Endothelial cell (in vitro differentiated cells): ENCODE measurements at places on chromosomes 3 and 15.

GRCh38 chr3:135012101-135012500 is 217.0 kb downstream of the EPHB1 start:
- H3K4me3 ChIP-seq: no peak overlapping the region
- no peaks in the 10 kb centered on the region for H3K36me3 ChIP-seq
- H3K27ac ChIP-seq: no peak overlapping the region
- no peaks in the 10 kb centered on the region for H3K27me3 ChIP-seq
- no peaks in the 10 kb centered on the region for H3K4me1 ChIP-seq
- no peak for DNase-seq

GRCh38 chr15:77021803-77022381 is 27.0 kb downstream of the PSTPIP1 start:
- DNase-seq: no peak
- no peaks in the 10 kb centered on the region for H3K36me3 ChIP-seq
- no peak overlapping the region for H3K4me3 ChIP-seq

GRCh38 chr15:42911058-42911592 is 9.5 kb downstream of the TTBK2 start:
- H3K27me3 ChIP-seq: peaks cover 1% of the 10 kb centered on the region
- H3K4me1 ChIP-seq: no peaks in the 10 kb centered on the region
- H3K4me3 ChIP-seq: no peak overlapping the region
- H3K27ac ChIP-seq: no peak overlapping the region
- no peak for DNase-seq
- H3K36me3 ChIP-seq: no peaks in the 10 kb centered on the region

DNA sequence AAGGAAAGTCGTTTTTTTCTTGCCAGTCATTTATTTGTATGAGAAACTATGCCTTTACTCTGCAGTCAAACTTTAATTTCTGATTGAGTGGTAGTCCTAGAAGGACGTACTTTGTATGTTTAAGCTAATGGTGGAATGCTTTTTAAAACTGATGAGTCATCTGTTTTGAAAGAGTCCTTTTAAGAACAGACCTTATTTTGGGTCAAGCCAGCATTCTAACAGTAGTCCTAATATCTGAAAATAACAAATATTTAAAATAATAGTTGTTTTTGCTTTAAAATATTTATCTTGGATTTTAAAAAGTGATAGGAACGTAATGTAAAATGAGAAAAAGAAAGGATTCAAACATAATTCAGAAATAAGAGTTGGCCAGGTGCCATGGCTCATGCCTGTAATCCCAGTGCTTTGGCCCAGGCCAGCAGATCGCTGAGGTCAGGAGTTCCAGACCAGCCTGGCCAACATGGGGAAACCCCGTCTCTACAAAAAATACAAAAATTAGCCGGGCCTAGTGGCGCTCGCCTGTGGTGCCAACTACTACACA is 1.3 kb upstream of the LRRC58 start:
- H3K27ac ChIP-seq: no peak overlapping the region
- H3K27me3 ChIP-seq: no peaks in the 10 kb centered on the region
- H3K4me3 ChIP-seq: no peak overlapping the region
- peaks cover 8% of the 10 kb centered on the region for H3K36me3 ChIP-seq
- H3K4me1 ChIP-seq: peaks cover 10% of the 10 kb centered on the region
- DNase-seq: no peak

DNA sequence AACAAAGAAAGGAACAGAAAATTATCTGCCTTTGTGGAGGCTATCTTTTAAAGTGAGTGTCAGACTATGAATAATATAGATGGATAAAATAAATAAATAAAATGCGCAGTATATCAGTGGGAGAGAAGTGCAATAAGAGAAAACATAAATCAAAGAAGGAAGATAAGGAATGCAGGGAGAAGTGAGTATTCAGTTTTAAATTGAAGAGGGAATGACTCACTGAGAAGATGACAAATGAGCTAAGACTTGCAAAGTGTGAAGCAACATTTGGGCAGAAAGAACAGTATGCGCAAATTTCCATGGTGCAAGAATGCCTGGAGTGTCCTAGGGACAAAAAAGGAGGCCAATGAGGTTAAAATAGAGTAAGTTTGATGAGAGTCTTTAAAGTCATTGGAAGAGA is 1300.1 kb upstream of the ALCAM start:
- H3K4me1 ChIP-seq: no peaks in the 10 kb centered on the region
- H3K36me3 ChIP-seq: no peaks in the 10 kb centered on the region
- DNase-seq: no peak
- no peak overlapping the region for H3K4me3 ChIP-seq
- H3K27ac ChIP-seq: no peak overlapping the region

DNA sequence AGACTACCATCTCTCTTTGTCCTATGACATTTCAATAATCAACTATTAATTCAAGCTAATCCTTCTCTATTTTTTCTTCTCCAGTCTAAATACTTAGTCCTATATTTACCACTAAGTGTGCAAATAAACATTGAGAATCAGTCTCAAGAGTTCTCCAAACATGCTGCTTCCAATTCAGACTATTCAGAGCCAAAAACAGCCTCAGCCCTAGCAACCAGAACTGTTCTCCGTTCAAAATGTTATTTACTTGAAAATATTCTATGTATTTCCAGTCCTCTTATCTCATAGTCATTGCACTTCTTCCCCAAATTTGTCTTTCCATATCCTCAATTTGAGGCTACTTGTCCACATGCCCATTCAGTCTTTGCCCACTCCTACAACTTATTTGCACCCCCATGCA is 805.5 kb downstream of the IGSF11 start:
- DNase-seq: no peak
- no peaks in the 10 kb centered on the region for H3K27me3 ChIP-seq
- no peak overlapping the region for H3K27ac ChIP-seq
- H3K4me1 ChIP-seq: no peaks in the 10 kb centered on the region

DNA sequence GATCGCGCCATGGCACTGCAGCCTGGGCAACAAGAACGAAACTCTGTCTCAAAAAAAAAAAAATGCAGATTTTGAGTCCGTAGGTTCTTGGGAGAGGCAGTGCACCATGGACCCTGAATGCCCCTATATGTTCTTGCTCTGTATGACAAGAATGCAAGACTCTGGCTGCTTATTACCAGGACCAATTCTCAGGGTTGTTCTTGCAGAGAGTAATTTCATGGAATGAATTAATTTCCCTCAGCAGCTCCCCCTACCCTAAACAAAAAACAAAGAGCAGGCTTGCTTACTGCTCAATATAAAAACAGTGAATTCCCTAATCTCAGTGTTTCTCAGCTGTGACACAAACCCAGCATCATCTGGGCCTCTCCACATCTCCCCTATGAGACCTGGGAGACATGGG is 20.5 kb upstream of the DYNC1LI1 start:
- no peaks in the 10 kb centered on the region for H3K36me3 ChIP-seq
- no peak for DNase-seq
- peaks cover 6% of the 10 kb centered on the region for H3K4me1 ChIP-seq
- no peak overlapping the region for H3K27ac ChIP-seq
- H3K4me3 ChIP-seq: no peak overlapping the region

GRCh38 chr3:189122526-189123205 is 49.1 kb upstream of the TPRG1 start:
- no peaks in the 10 kb centered on the region for H3K36me3 ChIP-seq
- DNase-seq: no peak
- no peaks in the 10 kb centered on the region for H3K4me1 ChIP-seq
- H3K27me3 ChIP-seq: no peaks in the 10 kb centered on the region

- H3K4me1 ChIP-seq: peaks cover 4% of the 10 kb centered on the region
- no peak overlapping the region for H3K4me3 ChIP-seq
- DNase-seq: no peak
- no peaks in the 10 kb centered on the region for H3K36me3 ChIP-seq
- H3K27ac ChIP-seq: no peak overlapping the region
Observed at GRCh38 chr15:50880206-50880605, 28.3 kb upstream of the AP4E1 start.

DNA sequence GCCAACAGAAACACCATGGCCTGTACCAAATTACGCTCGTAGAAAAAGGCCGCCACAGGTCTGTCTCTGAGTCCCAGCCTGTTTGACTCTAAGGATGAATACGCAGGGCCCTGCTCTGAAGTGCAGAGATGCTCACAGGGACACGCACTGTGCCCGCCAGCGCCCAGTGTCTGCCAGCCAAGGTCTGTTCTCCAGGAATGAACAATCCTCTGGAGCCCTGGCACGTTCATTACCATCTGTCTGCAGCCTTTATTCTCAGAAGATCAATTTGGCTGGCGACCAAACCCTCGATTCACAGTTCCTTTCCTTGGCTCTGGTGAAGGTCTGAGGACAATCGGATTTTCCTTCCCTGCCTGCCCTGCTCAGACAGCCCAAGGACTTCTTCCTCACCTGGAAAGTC is 66.3 kb downstream of the NIPA2 start:
- H3K4me1 ChIP-seq: peaks cover 6% of the 10 kb centered on the region
- peaks cover 6% of the 10 kb centered on the region for H3K27me3 ChIP-seq
- peaks cover 40% of the 10 kb centered on the region for H3K36me3 ChIP-seq
- H3K4me3 ChIP-seq: no peak overlapping the region
- H3K27ac ChIP-seq: no peak overlapping the region

DNA sequence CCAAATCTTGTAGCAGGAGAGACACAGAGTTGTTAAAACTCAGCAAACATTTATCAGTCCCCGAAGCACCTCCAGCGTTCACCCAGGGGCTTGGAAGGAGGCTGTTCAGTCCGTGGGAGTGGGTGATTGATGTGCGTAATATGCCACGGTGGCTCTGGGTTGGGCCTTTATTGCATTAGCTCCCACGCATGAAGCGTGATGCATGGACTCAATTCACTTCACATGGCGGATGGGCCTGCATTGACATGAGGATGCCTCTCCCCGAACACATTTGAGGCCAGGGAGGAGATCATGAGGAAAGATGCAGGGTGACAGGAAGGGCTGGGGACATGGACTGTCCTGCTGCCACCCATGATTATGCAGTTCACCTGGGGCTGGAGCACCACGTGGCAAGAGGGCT is 126.5 kb downstream of the FAM43A start:
- no peak overlapping the region for H3K4me3 ChIP-seq
- no peak overlapping the region for H3K27ac ChIP-seq
- no peaks in the 10 kb centered on the region for H3K36me3 ChIP-seq
- peaks cover 2% of the 10 kb centered on the region for H3K4me1 ChIP-seq
- peaks cover 5% of the 10 kb centered on the region for H3K27me3 ChIP-seq

DNA sequence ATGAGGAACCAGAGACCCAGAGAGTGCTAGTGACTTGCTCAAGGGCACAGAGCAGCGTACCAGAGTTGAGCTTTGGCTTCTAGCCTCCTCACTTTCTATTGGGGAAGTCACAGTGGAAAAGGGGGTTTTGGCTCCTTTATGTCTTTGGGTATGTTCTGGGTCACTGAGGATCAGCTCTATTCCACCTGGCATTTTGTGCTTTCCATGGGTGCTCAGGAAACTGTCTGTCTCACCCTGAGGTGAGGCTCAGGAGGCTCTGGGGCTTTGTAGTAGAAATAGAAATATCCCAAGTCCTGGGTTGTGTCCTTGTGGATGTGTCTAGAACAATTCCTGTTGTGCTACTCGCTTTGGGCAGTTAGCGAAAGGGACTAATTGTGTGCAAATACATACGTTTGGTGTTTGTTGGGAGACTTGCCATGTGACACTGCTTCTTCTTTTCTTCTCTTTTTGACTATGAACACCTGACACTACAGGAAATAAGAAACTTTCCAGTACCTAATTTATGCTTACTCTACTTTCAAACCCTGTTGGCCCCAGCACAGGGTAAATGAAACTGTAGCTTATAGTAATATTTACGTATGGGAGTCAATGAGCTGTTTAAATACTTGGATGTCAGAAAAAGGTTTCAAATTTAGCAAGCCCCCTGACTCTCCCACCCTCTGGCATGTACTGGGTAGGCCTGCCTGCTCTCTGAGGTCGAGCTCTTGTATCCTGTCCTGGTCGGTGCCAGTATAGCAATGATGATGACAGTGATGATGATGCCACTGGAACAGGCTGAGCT is 35.6 kb downstream of the SMAD3 start:
- no peak overlapping the region for H3K4me3 ChIP-seq
- DNase-seq: no peak
- H3K36me3 ChIP-seq: no peaks in the 10 kb centered on the region
- H3K27me3 ChIP-seq: peaks cover 3% of the 10 kb centered on the region
- no peak overlapping the region for H3K27ac ChIP-seq

DNA sequence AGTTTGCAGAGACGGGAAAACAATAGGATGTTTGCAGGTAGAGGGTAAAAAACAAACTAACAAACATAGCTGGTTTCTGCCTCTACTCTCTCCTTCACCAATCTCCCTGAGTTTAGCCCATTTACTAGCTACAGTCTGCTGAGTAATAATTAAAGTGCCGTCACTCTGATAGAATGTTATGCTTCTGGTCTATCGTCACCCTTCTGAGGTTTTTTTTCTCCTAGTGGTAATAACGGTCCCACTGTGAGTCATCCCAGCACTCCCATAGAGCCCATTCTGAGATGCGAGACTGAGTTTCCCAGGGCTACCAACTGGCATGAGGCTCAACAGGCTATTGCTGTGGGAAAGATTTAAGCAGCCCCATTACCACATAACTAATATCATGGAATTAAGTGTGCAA is 56.4 kb downstream of the PLAAT1 start:
- H3K36me3 ChIP-seq: no peaks in the 10 kb centered on the region
- H3K4me3 ChIP-seq: no peak overlapping the region
- no peaks in the 10 kb centered on the region for H3K4me1 ChIP-seq
- no peak overlapping the region for H3K27ac ChIP-seq

GRCh38 chr3:186361762-186362536 is at the start of gene DGKG:
TSS of gene DGKG (minus strand) at chr3:186362234. CDS start at chr3:186320459, 41,775 bp downstream.
- H3K36me3 ChIP-seq: no peaks in the 10 kb centered on the region
- H3K4me1 ChIP-seq: peaks cover 10% of the 10 kb centered on the region
- DNase-seq: peak; percentile 16
- H3K27me3 ChIP-seq: peaks cover 20% of the 10 kb centered on the region

DNA sequence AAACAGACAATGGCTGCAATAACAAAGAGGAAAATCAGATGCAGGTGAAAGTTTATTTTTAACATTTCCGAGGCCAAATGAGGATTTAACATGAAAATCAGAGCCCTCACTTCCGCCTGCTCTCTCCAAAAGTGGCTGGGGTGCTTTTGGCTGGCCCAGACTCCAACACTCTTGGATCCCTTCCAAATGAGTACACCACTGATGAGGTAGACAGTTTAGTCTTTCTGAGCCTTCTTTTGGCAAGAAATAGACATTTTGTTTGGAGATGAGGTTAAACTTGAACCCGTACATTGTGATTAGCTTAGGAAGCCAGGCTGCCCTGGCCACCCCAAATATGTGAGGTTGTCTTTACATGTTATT is 51.0 kb upstream of the TRA2B start:
- no peak overlapping the region for H3K27ac ChIP-seq
- H3K36me3 ChIP-seq: no peaks in the 10 kb centered on the region
- no peak overlapping the region for H3K4me3 ChIP-seq
- H3K27me3 ChIP-seq: peaks cover 2% of the 10 kb centered on the region
- H3K4me1 ChIP-seq: peaks cover 3% of the 10 kb centered on the region

GRCh38 chr3:69251078-69251805 is 128.8 kb upstream of the LMOD3 start:
- no peak for DNase-seq
- H3K36me3 ChIP-seq: peaks cover 7% of the 10 kb centered on the region
- no peak overlapping the region for H3K27ac ChIP-seq
- peaks cover 6% of the 10 kb centered on the region for H3K27me3 ChIP-seq
- no peak overlapping the region for H3K4me3 ChIP-seq
- peaks cover 41% of the 10 kb centered on the region for H3K4me1 ChIP-seq
